ENCODE measurements at places on chromosomes 11 and 22. TPM values are rescaled to one million over a fixed set of nuclear protein-coding genes. Genes with fewer than 3 reads are reported as not detected.

GRCh38 chr11:128327274-128327673, 260.1 kb downstream of the ETS1 start:
- peaks cover 2% of the 10 kb centered on the region for H3K36me3 ChIP-seq
- peaks cover 89% of the 10 kb centered on the region for H3K4me1 ChIP-seq
- DNase-seq: no peak

DNA sequence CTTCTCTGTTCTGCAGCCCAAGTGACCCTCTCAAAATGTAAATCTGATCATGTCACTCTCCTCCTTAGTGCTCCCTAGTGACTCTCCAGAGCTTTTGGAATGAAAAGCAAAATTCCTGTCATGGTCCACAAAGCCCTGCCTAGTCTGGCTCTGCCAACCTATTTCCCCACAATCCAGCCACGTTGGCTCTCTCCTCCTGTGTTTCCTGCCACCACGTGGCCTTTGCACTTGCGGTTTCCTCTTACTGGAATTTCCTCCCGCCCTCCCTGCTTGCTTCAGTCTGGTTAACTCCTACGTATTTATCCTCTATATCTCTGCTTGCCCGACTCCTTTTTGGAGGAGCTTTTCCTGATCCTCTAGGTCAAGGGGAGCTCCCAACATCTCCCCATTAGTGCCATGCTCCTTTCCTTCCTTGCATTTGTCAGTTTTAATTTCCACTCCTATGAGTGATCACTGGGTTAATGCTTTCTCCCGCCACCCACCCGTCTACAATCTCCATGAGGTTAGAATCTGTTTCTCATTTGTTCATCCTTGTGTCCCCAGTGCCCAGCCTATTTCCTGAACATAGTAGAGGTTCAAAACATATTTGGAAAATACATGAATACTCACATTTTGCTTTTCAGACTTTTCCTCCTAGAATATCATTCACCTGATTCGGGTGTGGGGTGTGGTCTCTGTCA, 11.5 kb downstream of the NNMT start:
- DNase-seq: no peak
- H3K36me3 ChIP-seq: no peaks in the 10 kb centered on the region
- no peak overlapping the region for H3K27ac ChIP-seq
- peaks cover 18% of the 10 kb centered on the region for H3K27me3 ChIP-seq

IGLL5 gene
- not detected for total RNA-seq

BACE1 gene
- total RNA-seq: 0.62 TPM

Data from activated naive CD4-positive, alpha-beta T cell treated with anti-CD3 and anti-CD28 coated beads for 36 hours (primary cell).